ENCODE measurements at places on chromosomes 1 and 21.

- DNase-seq = no peak
Measured at GRCh38 chr1:156236164-156236563, 5.8 kb upstream of the BGLAP start.

DNA sequence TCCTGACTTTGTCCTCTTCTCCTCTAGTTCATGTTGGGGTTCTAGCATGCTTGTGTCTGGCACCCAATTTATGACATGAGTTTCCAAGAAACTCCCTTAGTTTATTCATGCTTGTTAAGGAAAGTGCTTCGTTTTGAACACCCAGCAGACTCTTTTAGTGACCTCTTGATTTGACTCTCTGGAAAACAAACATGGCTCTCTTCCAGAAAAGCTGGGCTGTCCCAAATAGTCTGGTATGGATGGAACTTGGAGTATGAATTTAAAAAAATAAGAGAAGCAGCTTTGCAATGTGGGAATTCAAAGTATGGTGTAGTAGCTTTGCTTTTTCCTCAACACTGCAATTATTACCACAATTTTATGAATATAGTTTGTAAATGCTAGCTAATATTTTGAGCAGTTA lies 143.4 kb upstream of the C8B start:
- DNase-seq = no peak

- DNase-seq = no peak
Measured at GRCh38 chr1:153312570-153313186, at the start of gene PGLYRP3. TSS of gene PGLYRP3 (minus strand) at chr1:153312952. CDS start at chr1:153310665, 2,287 bp downstream.

DNA sequence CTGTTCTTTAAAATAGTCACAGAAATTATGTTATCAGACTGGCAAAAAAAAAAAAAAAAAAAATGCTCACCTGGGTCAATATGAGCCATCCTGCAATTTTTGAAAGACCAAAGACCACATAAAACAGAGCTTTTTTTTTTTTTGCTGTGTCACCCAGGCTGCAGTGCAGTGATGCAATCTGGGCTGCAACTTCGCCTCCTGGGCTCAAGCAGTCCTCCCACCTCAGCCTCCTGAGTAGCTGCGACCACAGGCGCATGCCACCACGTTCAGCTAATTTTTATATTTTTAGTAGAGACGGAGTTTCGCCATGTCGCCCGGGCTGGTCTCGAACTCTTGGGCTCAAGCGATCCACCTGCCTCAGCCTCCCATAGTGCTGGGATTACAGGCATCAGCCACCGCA lies 62.8 kb downstream of the RGS13 start:
- no peak for DNase-seq

- peak; percentile 95 for DNase-seq
Measured at GRCh38 chr21:37267269-37268185, at the start of gene VPS26C. TSS of gene VPS26C (minus strand) at chr21:37267334. CDS start at chr21:37267294, 40 bp downstream.

DNA sequence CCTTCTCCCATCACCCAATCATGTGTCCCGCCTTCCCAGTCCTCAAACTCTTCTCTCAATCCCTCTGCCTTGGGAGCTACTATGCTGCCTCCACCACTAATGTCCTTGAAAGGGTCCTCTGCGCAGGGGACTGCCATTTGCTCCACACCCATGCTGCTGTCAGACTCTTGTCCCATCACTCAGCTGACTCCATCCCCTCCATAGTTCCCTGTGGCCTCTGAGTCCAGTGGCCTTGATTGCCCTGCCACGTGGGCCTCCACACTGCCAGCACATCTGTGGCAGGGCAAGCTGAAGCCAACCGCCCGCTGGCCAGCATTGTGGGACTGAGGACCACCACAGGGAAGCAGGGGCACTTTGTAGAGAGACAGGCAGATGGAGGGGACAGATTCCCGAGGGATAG lies 1.3 kb upstream of the TNNT2 start:
- DNase-seq = no peak

- no peak for DNase-seq
Measured at GRCh38 chr1:43687301-43688108, 19.8 kb upstream of the ST3GAL3 start.
